ENCODE measurements at places on chromosomes 6 and 20.
A peak's percentile ranks its signal among the peaks of the same experiment; 100 is the strongest.

DNA sequence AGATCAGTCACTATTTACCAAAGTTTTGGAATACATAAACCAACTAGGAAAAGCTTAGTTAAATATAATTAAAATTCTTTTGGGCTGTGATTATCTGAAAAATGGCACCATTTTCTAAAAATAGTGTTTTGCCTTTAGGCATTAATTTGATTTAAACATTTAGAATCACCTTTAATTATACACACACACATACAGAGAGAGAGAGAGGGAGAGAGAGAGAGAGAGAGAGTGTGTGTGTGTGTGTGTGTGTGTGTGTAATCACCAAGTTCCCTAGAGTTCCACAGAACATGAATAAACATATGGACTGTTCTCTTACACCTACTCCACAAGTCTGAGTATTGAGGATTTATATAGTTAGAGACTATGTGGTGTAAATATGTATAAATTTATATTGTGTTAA lies 141.2 kb upstream of the ATXN1 start:
- DNase-seq = no peak

- DNase-seq = no peak
Observed at GRCh38 chr6:141443032-141443431, 689.7 kb upstream of the GJE1 start.

- DNase-seq = peak; percentile 31
Observed at GRCh38 chr6:7042056-7042653, 65.6 kb upstream of the RREB1 start.

DNA sequence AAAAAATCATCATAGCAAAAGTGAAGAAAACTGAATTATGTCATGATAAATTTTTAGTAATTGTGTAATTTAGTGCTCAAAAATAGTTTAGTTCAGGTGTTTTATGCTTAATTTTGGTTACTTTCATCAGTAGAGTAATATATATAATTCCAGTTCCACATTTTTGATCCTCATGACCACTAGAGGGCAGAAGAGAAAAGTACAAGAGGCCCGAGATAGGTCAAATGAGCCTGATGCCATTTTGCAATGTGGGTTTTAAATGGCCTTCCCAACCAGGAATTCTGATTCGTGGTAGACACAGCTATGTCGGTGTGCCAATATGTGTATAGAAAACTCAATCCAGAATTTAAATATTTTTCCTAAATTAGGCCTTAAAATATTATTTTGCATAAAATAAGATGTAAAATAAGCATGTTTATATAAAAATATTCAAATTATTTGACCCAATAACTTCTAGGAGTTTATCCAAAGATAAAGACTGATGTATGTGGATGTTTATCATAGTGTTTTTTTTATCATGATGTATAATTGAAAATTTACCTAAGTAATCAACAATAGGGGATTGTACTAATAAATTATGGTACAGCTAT lies 159.7 kb upstream of the RPS6KA2 start:
- peak; percentile 65 for DNase-seq

- DNase-seq = no peak
Observed at GRCh38 chr6:154632119-154632518, 101.1 kb upstream of the SCAF8 start.

DNA sequence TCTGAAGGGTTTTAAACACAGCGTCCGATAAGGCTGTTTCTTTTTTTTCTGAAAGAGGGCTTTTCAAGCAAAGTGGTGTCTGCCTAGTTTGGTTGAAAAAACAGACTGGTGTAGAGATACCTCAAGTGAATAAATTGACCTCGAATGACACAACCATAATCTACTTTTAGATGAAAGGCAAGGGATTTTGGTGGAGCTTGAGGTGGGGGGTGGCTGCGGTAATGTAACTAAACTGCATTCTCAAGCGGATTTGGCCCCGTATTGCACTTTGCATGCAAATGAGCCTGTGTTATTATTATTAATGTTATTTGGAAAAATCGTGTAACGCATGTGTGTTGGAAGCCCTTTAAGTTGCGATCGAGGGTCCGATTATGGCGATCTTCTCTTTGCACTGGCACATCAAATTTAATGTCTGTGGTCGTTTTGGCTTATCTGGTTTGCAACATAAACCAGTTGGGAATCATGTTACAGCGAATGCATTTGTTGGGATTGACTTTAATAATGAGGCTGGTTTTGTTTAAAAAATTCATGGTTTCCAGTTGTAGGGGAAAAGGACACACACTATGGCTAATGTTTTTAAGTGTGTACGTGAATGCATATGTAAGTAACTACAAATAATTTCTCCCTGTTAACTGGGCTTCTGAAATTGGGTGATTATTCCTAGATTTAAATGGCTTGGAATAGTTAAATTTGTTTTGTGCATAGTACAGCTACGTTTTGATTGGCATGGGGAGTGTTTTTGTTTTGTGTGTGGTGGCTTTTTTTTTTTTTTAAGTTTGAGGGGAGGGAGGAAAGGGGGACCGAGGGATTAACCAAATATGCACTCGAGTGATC lies 1.0 kb downstream of the JARID2 start:
- peak; percentile 48 for DNase-seq

DNA sequence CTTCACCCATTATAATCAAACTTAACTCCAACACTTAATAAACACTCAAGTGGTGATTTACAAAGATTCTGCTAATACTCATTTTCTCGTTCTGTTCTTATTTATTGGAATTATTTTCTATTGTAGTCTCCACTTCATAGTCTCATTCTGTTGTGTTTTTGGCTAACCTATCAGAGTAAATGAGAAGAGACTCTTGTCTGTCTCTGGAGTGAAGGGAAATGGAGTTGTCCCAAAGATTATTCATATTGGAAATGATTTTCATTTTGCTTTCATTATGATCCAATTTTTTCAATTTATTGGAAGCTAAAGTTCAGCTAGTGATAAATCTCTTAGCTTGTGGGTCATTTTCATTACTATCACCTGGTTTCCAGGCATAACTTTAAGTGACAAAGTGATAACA lies 454.9 kb upstream of the JAG1 start:
- DNase-seq = no peak

DNA sequence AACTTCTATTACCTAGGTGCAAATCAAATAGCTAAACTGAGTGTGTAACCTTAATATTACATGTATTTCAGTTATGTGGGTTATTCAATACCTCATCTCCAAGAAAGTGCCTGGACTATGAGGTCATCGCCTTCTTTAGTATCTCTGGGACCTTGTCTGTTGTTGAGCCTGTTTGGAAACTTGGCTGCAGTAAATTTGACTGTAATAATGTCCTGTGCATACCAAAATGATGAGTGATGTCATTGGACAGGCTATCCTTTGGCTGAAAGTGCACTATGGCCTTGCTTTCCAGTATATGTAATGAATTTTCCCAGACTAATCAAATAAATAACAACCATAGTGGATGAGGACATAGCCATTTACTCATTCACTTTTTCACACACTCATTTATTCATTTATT lies 455.1 kb downstream of the ADGRB3 start:
- peak; percentile 94 for DNase-seq

DNA sequence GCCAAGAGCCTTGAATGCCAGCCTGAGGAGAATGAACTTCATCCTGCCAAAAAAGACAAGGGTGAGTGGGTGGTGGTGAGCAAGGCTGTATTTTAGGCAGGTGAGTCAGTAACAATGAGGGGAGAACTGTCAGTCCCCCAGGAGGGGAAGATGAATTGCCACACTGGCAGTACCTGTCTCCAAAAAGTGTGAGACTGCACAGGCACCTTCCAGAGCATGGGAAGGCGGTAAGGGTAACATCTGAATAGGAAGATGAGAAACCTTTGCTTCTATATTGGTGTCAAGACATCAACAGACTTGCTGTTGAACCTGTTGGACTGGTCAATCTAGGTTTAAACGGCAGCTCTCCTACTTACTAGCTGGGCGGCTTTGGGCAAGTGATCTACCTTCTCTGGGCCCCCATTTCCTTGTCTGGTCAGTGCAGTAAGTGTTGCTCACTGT lies 30.9 kb downstream of the STK35 start:
- peak; percentile 30 for DNase-seq

All from M059J (cell line).